ENCODE measurements at places on chromosomes 4 and X. TPM values are rescaled to one million over a fixed set of nuclear protein-coding genes. Genes with fewer than 3 reads are reported as not detected.

The POU3F4 gene
- total RNA-seq = not detected

The AKAP4 gene
- not detected for total RNA-seq

The UBL4A gene
- total RNA-seq = 45.0 TPM

The RAB9B gene
- total RNA-seq = 0.88 TPM

The ADH1B gene
- not detected for total RNA-seq

The SLC26A1 gene
- not detected for total RNA-seq

The SPANXA2 gene
- total RNA-seq = not detected

GRCh38 chr4:67512501-67512900, 32.8 kb downstream of the CENPC start:
- DNase-seq = no peak

- DNase-seq = no peak
These were observed 67.2 kb upstream of the BRWD3 start for GRCh38 chrX:80876877-80877276.

- DNase-seq = no peak
These were observed 121.6 kb upstream of the CBR4 start for GRCh38 chr4:169131556-169132208.

DNA sequence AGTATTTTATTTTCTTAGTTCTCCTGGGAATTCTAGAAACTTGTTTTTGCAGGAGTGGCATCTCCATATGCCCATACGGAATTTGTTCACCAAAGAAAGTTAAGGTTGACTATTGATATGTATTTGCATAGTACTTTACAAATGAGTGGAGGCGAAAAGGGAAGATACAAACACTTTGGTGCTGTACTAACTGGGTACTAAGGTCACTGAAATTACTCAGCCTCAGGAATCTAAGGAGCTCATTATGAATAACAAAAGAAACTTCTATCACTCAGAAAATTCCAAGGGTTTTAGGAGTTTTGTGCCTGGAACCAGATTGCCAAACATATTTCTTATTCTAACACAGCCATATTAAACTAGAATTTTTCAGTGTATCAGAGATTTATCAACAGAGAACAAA, 27.4 kb upstream of the TMPRSS11B start:
- no peak for DNase-seq

- no peak for DNase-seq
These were observed 2.6 kb upstream of the AMMECR1 start for GRCh38 chrX:110320381-110320987.

- no peak for DNase-seq
These were observed 86.5 kb downstream of the SH3RF1 start for GRCh38 chr4:169184236-169184635.

DNA sequence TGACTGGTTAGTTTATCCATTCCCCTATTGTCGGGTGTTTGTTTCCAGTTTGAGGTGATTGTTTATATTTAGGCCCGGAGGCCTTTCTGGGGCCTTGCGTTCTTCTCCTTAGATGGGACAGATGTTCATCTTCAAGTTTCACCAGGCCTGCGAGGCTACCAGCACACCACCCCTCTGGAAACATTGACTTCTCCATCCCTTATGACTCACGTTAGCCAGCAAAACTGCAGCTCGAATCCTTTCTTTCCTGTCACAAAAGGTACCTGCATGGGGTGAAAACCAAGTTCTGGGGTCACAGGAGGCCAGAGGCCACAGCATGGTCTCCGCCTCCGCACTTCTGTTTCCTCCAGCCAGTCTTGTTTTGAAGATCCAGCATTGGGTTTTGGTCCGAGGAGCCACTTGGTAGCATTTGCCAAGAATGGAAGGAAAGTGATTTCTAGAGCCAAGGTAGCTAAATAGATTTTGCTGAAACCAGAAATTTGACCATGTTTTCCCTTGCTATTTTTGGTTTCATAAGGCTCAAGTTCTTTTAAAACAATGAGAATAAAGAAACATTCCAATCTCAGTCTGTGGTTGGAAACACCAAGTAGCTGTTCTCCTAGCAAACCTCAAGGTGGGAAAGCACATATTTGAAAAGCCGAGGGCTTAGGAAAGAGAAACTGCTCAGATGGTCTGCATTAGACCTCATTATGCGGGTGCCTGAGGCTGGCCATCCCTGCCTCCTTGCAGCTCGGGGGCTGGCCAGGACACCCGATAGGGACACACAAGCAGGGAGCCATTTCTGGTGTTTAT, 5.6 kb downstream of the NYX start:
- DNase-seq = no peak

DNA sequence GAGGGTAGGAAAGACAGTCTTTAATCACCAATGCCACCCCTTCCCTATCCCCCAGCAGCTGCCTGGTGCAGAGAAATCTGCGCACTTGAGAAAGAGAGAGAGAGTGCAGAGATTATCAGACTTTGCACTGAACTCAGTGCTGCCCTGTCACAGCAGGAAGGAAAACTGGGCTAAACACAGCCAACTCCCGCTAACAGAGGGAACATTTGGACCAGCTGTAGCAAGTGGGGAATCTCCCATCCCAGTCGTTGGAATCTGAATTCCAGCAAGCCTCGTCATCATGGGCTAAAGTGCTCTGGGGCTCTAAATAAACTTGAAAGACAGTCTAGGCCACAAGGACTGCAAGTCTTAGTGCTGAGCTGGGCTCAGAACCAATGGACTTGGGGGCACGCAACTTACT, 168.7 kb downstream of the DLG3 start:
- DNase-seq = no peak

GRCh38 chrX:56783996-56784620, 55.1 kb downstream of the NBDY start:
- DNase-seq = no peak

DNA sequence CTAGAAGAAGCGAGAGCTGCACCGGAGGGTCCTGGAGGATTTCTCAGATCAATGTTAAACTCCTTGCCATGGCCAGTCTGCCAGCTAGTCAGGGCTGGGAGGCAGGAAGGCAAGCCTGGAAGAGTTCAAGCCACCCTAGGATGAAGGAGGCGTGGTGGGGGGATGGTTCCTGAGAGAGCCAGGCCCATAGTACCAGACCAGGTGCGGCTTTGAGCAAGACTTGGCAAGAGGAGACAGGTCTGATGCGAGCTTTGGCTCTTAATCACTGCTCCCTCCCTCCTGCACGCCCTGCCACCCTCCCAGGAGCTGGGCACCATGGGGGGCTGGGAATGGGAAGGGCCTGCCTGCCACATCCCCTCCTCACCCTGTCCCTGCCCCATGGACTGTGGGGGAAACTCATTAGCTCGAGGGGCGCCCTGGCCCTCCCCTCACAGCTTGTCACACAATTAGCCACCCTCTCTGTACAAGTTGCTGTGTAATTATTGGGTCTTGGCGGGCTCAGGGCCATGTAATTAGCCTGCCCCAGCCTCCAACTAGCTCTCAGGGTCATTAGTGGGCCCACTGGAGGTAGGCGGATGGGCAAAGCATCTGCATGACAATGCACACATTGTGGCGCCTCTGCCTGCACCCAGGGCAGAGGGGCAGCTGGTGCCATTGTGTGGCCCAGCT, 50.3 kb downstream of the EFNB1 start:
- DNase-seq = no peak

DNA sequence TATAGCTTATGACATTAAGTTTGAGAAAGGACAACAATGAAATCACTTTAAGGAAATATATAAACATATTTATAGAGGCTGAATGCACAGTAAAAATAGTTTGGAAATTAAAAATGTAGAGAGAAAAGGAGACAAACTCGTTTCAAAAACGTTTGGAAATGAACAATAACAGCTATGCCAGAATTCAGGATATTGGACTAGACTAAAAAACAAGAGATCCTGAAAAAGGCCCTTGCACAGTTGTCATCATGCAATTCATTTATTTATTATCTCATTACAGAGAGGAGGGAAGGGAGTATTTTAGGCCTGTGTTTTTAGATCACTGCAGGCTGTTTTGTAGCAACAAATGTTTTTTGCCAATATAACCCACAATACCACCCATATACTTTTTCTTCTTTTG, 527.2 kb downstream of the ADGRL3 start:
- no peak for DNase-seq

DNA sequence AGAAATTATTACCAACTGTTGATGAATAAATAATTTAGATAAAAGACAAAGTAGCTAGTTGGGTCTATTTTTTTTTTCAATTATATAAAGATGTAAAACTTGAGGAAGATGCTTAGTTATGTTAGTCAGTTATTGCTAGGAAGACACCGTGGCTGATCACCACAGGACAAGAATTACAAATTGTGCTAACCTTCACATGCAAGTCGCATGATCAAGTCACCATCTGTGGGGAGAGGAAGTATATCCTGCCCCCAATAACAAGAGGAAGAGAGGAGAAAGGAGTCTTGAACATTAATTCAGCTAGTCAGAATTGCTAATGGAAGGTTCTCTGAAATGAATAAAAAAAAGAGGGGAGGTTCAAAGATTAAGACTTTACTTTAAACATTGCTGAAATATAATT, 52.3 kb downstream of the CPEB2 start:
- DNase-seq = no peak

GRCh38 chr4:185570727-185571126, 35.4 kb upstream of the PDLIM3 start:
- DNase-seq = no peak

DNA sequence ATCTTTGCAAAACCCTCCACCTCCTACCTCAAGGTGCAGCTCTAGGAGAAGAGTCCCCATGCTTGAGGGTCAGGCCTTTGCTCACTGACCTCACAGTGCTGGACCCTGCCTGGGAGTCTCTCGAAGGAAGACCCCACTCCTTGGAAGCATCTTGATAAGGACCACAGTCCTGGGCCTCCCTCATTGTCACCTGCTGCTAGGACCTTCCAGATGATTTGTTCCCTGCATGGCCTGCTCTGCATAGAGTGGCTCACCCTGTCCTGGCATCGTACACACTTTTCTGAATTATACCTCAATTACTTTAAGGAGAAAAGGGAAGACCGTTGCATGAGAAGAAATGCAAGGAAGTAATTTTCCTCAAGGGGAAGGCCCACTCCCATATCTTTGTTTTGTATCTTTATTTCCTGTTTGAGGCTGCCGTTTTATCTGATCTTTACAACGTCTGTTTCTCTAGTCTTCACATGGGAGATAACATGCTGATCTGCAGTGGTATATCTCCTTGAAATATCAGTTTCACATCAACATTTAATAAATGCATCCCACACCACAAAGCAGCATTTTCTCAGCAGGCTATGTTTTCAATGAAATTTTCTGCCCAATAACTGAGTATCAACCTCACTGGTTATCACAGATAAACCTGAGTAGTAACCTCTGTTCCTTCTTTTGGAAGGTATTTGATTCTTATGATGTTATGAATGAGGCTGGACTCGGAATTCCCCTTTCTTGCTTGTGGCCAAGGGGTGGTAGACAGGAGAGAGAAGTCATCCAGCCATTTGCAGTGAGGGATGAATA, 15.0 kb upstream of the AKAP17A start:
- no peak for DNase-seq

GRCh38 chr4:73104695-73105094, 35.2 kb upstream of the COX18 start:
- no peak for DNase-seq

GRCh38 chr4:109649872-109650271, 53.4 kb downstream of the CASP6 start:
- DNase-seq = peak; percentile 25

- DNase-seq = no peak
These were observed 13.8 kb upstream of the SH3TC1 start for GRCh38 chr4:8185295-8185694.

DNA sequence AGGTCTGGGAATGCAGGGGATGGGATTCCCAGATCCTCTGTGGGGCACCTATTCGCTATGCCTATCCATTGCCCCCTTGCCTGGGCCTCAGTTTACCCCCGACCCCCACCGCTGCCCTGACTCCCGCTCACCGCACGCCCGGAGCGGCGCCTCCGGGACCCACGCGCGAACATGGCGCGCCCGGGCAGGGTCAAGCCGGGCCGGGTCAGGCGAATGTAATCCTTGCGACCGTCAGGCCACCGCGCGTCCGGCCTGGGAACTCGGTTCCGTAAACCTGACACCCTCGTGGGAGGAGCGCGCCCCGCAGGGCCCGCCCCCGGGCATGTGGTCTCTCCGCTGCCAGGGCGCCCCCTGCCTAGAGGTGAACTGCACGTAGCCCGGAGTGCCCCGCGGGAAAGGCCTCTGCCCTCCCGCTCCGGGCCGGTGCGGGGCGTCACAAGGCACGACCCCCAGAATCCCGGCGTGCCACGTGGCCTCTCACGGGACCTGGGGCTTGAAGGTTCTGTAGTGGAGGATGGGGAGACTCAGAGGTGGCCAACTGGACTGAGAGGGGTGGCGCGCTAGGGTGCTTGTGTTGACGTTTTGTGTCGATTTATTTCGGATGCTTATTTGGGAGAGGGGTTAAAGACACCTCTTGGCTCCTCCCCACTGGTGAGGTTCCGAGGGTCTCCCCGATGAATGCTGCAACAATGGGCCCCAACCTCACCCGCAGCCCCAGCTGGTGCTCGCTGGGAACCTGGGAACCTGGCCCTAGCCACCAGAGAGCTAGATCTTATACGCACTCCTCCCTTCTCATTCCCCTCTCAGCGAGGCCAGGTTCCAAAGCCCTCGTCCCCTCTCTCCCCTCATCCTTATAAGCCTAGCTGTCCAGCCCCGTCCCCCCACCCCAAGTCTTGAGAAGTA, at the start of gene PRICKLE3:
Gene PRICKLE3, minus strand, starts transcription at position 249 of the 903 bp plus-strand sequence. Its CDS starts 76 bp downstream, at position 173.
- peak; percentile 87 for DNase-seq

- no peak for DNase-seq
These were observed 203.1 kb downstream of the EPHA5 start for GRCh38 chr4:65467068-65467680.

DNA sequence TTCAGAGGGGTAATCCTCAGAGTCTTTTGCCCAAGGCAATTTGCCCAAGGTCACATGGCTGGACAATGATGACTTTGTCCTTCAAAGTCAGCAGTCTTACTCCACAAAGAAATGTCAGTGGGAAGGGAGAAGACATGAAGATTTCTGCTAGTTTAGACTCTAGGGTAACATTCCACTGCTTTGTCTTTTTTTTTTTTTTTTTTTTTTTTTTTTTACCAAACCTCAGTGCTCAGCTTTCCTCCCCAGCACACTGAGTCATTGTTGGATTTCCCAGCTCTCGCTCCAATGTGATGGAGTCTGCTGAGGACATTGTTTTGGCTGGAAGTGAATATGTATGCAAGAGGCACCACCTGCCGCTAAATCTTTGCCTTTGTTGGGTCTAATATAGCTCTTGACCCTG, 7.2 kb upstream of the C1QTNF7 start:
- no peak for DNase-seq

GRCh38 chrX:153953342-153953830, 8.9 kb upstream of the RENBP start:
- peak; percentile 84 for DNase-seq

- DNase-seq = no peak
These were observed 381.9 kb downstream of the RAB28 start for GRCh38 chr4:13102092-13102742.

GRCh38 chr4:81021981-81022380, 8.5 kb upstream of the BMP3 start:
- no peak for DNase-seq
